ENCODE measurements at places on chromosomes 3 and 15.

DNA sequence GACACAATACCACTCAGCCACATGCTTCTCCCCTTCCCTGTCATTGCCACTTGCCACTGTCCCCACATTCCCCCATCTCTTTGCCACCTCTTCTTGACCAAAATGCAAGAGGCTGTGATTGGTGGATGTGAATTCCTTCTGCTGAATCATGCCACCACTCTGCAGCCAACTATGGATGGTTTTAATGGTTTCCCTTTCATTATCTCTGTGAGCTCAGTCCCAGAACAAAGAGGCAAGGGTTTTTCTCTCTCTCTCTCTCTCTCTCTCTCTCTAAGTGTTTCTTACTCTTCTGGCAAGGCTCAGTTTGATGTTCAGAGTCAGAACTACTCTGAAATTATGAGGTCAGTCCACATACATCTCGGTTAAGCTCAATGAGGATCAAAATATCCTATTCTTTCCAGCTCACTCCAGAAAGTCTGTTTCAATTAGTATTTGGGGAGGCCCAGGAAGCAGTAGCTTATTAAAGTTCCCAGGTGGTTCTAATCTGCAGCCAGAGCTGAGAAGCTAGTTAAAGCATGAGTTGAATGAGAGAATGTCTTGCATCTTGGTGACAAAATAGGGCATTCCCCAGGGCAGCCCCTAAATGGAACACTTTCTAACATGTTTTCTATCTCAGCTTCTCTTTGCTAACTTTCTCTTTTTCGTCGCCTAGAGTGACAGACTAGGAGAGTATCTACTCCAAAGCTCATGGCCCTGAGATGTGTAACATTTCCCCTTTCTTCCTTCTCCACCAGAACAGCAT is 8.5 kb upstream of the ILDR1 start:
- no peak for DNase-seq

DNA sequence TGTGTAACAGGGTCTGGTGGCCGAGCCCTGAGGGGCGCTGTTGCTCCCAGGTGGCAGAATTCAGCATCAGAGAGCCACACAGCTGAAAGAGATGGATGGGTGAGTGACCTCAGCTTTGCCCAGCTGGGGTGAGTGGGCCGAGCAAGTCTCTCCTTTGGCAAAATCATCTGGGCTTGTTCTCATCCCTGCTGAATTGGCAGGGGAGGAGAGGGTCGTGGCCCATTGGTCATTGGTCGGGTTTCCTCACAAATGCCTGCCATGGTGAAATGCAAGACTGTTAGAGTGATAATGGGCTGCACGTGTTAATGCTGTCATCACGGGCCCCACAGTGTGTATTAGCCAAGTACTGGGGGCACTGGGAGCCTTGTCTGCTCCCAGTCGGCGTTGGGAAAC is 15.9 kb downstream of the ABHD2 start:
- DNase-seq: no peak

DNA sequence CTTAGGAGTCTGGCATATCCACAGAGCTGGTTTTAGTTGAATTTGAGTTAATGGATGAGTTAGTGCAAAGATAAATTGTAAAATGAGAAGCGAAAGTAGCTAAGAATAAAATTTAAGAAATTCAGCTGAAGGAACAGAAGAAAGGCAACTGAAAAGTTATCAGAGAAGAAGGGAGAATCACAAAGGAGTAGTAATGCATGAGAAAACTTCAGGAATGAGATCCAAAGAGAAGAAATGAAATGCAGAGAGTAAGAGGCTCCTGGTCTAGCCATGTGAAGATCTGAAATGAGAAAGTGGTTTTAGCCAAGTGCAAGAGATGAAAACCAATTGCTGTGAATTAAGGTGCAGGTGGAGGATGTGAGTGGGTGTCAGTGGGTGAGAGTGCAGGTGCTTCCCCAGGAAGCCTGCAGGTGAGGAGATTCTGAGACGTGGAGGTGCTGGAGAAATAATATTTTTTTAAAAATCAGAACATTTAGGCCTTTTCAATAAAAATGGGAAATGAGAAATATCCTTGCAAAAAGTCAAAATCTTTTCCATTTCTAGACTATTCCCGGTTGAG is 18.5 kb downstream of the KBTBD8 start:
- no peak for DNase-seq

DNA sequence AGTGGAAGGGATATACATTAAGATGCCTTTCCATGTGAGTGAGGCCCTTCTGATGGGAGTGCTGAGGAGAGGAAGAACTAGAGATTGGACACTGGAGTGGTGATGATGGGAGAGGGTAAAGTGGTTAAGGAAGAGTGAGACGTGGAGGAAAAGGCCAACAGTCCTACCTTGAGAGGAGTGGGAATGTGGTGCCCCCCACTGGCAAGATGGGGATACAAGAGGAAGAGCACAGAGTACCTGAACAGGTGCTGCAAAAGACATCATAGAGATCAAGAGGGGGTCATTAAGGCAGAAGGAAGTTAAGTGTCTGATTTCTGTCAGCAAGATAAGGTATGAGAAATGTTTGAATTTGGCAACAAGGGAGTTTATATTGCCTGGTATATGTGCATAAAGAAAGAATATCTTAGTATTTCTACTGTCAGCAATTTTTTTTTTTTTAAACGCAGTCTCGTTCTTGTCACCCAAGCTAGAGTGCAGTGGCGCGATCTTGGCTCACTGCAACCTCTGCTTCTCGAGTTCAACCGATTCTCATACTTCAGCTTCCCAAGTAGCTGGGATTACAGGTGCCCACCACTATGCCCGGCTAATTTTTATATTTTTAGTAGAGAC is 34.0 kb downstream of the ARIH2 start:
- DNase-seq: peak; percentile 20

DNA sequence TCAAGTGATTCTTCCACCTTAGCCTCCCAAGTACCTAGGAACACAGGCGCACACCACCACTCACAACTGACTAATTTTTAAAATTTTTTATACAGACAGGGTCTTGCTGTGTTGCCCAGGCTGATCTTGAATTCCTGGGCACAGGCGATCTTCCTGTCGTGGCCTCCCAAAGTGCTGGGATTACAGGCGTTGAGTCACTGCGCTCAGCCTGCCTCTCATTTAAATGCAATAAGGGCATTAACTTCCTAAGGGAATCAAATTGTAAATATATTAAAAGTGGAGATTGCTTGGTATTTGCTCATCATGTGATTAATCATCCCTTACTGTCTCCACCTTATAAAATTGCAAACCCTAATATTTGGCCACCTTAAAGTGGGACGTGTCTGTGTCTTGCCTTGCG is 65.2 kb downstream of the PGPEP1L start:
- no peak for DNase-seq

DNA sequence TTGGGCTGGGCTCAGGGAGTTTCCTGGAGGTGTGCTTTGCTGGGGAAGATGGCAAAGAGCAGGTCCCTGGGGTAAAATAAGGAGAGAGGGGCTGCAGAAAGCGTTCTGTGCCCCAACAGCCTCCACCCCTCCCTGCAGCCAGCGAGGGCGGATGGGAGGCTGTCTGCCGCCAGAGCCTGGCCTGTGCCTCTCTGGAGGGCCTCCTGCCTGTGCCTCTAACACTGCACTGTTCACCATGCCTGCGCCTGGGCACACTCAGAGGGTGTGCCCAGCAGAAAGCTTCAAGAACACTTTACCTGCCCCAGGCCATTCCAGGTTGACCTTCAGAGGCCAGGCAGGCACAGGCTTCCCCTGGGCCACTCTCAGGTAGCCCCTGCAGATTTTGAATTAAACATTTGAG is 77.7 kb upstream of the KLF13 start:
- no peak for DNase-seq

GRCh38 chr15:83510001-83510400 is 62.9 kb downstream of the SH3GL3 start:
- DNase-seq: no peak

GRCh38 chr3:70774641-70775040 is 462.2 kb upstream of the MDFIC2 start:
- no peak for DNase-seq

GRCh38 chr3:33624756-33625155 is 93.3 kb downstream of the CLASP2 start:
- no peak for DNase-seq

DNA sequence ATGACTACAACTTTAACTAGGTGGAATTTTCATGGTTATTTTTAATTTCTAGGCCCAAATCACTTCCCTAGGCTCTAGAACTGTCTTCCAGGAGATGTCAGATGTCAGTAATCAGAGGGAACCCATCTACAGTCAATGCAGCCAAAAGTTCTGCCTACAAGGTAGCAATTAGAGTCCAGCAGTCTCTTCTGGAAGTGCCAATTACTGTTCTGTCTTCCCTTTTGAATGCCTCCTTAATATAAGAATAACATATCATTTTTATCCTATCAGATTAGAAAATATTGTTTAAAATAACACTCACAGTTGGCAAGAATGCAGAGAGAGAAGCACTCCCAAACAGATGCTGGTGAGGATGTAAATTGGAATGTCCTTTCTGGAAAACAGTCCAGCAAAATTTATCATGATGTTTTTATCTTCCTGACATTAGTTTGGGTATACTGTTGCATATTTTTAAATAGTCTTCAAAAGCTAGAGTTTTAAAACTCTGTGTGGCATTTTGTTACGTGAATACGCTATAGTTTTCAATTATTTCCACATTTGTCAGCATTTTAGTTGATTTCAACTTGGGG is 543.7 kb downstream of the FHIT start:
- no peak for DNase-seq

GRCh38 chr15:85539491-85539890 is 159.1 kb downstream of the AKAP13 start:
- no peak for DNase-seq

GRCh38 chr15:31489801-31490646 is 163.4 kb downstream of the KLF13 start:
- no peak for DNase-seq

GRCh38 chr3:132549890-132550578 is 47.0 kb upstream of the ACKR4 start:
- no peak for DNase-seq

DNA sequence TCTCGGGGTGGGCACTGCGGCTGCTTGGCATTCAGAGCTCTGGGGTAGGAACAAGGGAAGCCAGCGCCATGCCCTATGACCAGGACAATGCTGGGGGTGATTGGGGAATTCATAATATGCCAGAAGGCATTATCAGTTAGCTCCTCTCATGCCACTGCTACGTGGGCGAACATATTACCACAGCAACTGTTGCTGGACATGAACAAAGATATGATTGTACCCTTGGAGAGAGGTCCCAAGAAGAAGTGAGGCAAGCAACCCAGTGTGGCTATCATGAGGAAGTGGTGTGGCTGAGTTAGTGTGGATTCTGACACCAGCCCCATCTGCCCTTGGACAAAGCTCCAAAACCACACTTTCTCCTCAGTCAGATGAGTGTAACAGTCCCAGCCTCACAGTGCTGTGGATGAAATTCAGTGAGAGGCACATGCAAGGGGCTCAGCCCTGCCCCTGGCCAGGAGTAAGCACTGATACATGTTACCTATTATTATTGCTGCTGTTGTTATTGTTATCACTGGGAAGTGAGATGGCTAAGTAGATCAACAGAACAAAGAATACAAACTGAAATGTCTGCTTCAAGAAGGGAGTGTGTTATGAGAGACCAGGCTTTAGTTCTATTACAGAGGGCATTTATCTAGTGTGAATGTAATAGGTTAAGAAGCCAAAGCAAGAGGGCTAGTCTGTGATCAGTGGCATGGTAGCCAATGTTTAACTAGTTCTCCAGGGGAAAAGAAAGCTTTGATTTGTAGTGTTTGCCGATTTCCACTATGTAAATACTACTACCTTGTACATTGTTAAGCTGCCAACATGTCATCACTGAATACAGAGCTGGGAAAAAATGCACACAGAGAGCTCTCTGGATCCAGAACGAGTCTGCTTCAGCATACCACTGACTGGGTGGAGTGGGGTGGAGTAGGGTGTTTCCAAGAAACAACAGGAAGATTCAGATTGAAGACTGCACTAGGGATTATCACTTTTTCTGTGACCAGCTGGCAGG is 222.3 kb upstream of the EIF1B start:
- DNase-seq: no peak

DNA sequence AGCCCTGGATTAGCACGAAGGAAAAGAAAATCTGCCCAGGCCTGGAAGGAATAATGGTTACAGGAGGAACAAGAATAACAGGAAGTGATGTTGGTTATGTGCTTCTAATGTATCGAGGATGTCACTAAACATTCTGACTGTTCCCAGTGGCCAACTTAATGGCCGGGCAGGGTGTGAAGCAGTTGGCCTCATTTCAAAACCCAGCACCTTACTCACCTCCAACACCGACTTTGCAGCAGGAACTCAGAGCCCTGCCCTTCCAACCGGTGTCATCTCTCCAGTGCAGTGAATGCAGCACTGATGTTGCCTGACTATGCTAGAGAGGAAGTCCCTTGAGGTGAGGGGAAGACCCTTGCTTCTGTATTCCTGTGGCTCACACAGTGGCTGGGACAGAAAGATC is 162.4 kb upstream of the LRTM1 start:
- DNase-seq: no peak

- DNase-seq: no peak
Observed at GRCh38 chr3:133804896-133805295, 719 bp upstream of the SRPRB start.

GRCh38 chr3:106333911-106334618 is 465.3 kb upstream of the CBLB start:
- peak; percentile 32 for DNase-seq

DNA sequence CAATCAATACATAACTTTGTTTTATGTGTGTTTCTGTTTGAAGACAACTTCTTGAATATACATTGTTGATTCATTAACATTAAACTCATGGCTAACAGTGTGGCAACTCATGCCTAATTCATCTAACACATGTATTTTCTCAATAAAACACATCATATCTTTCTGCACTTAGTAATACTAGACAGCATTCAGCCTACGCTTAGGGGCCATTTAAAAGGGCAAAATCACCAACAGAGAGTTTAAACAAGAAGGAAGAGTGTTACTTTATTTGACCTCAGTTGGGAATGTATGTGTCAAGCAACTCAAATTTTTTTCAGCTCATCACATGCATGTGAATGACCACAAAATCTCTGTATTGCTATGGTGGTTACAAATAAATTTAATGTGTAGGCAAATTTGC is 128.8 kb upstream of the AADACL2 start:
- no peak for DNase-seq

GRCh38 chr3:164351131-164351530 is 727.2 kb downstream of the SI start:
- DNase-seq: no peak

- DNase-seq: no peak
Observed at GRCh38 chr3:52438579-52439425, 6.1 kb downstream of the SEMA3G start.

- DNase-seq: no peak
Observed at GRCh38 chr3:33331414-33331813, 54.2 kb downstream of the FBXL2 start.
